ENCODE measurements at places on chromosomes 1 and 21. TPM values are rescaled to one million over a fixed set of nuclear protein-coding genes. Genes with fewer than 3 reads are reported as not detected.

Gene HSD3B2
- total RNA-seq: not detected

Gene SPRR2B
- not detected for total RNA-seq

Gene PIGC
- 16.1 TPM for total RNA-seq

Gene FALEC
- total RNA-seq: not detected

Gene ZNF593OS
- total RNA-seq: not detected

Gene TLCD4
- total RNA-seq: 0.51 TPM

Gene OLFML3
- 3.4 TPM for total RNA-seq

Gene LBR
- total RNA-seq: 119 TPM

Gene HNRNPR
- 171 TPM for total RNA-seq

Gene BSND
- total RNA-seq: not detected

Data from endothelial cell of umbilical vein (primary cell).